Esophagus squamous epithelium (tissue), 5 donors: ENCODE measurements at places on chromosomes 5 and 9.

GRCh38 chr9:134367061-134367460 lies 40.8 kb downstream of the RXRA start:
- no peak for DNase-seq

DNA sequence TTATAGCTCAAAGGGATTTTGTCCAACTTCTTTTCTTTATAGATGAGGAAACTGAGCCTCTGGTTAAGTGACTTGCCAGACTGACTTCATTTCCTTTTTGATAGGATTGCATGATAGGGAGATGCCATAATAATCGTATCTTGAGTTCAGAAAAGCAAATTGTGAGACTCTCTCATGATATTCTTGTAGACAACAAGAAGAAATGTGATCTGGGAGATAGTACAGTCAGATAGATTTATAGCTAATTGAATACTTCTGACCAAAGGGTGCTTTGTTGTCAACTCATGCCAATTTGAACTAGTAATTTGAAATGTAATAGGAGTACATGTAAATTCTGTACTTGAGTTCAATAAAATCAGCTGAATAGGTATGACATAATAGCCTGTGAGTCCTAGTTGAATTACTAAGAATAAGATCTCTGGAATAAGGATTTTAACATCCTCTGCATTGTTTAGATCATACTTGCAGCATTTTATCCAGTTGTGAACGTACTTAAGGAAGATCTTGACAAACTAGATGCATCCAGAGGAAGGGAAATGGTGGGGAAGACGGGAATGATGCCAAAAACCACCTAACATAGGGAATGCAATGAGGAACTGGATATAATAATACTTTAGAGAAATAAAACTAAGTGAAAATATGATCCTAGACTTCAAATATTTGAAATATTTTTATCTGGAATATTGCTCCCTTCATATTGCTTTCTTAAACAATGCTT lies 25.5 kb downstream of the CWC27 start:
- no peak for DNase-seq

DNA sequence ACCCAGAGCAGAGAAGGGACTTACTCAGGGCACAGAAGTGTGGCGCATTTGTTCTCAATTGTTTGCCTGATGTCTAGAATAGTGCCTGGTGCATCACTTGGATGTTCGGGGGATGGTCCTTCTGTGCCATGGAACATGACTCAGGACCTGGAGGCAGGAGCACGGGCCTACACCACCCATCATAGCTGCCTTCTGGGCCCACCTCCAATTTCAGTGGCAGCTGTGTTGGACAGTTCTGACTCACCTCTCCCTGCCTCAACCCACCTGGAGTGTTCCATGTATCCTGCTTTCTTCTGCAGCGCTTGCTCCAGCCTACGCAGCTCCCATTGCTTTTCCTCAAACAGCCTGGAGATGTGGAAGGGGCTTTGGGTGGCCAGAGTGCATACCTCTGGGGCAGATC lies 12.5 kb upstream of the CXCL14 start:
- no peak for DNase-seq

GRCh38 chr5:90248640-90249039 lies 160.9 kb downstream of the CETN3 start:
- no peak for DNase-seq

DNA sequence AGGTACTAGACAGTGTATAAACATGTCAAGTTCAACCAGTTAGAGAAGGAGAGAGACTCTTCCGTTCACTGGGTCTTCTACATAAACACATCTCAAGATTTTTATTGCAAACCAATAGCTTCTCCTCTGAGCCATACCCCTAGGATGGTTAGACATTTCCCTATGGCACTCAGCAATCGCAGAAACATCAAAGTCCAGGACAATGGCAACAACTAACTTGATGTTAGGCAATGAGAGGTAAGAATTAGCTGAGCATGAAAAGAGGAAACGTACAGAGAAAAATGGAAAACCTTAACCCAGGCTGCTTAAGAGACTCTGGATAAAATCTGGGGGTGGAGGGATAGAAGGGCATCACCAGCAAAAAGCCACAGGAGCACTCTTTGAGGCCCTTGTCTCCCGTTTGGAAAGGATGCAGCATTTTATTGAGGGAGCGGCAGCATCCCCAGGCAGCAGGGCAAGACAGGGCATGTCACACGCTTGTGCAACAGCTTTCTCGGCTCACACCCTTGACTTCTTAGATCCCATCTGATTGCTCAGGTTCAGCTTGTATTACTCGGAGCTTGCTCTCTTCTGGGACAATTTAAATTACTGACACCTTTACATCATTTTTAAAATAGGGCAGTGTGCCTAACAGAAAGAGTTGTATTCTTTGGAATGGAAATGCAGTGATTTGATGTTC lies 8.6 kb upstream of the PSAT1 start:
- no peak for DNase-seq

DNA sequence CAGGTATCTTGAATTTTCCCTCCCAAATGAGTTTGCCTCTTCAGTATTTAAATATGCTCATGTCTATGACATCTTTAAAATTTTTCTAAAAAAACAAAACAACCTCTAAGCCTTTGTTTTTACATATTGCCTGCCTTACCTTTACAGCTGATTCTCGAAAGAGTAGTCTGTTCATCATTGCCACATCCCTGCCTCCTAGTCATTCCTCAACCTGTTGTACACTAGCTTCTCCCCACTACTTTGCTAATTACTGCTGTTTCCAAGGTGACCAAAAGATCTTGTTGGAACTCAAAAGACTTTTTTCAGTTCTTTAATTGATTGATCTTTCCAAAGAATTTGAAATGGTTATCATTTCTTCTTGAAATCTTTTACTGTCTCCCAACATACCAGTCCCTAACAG lies 1.9 kb upstream of the NADK2 start:
- DNase-seq: no peak

- no peak for DNase-seq
Measured at GRCh38 chr9:19600538-19600937, 188.3 kb downstream of the SLC24A2 start.

DNA sequence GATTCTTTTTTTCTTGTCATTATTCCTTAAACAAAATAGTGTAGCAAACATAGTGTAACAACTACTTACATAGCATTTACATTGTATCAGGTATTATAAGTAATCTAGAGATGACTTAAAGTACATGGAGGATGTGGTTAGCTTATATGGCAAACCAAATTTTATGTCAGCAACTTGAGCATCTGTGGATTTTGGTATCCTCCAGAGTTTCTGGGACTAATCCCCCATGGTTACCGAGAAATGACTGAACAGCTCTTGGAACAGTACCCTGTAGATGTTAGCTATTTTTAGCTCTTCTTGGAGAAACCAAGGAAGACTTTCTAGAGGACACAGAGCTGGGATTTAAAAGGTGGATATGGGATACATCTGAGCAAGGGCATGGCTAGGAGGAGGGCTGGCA lies 157.6 kb upstream of the KLF4 start:
- DNase-seq: no peak

DNA sequence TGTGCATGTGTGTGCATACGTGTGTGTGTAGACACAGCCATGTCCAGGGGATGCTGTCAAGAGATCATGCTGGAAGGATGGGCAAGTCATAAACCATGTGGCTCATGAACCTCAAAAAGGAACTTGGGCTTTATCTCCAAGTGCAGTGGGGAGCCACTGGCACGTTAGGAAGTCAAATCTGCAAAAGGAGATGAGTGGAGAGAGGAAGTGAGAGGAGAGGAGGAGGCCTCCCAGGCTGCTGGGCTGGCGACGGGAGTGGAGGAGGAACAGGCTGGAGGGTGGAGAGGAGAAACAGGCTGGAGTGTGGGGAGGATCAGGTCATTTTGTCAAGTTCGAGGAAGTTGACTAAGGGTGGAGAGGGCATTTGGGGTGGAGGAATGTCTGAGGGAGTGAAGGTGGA lies 29.2 kb upstream of the TIFAB start:
- DNase-seq: no peak

GRCh38 chr9:27672718-27673117 lies 99.4 kb upstream of the C9orf72 start:
- no peak for DNase-seq

DNA sequence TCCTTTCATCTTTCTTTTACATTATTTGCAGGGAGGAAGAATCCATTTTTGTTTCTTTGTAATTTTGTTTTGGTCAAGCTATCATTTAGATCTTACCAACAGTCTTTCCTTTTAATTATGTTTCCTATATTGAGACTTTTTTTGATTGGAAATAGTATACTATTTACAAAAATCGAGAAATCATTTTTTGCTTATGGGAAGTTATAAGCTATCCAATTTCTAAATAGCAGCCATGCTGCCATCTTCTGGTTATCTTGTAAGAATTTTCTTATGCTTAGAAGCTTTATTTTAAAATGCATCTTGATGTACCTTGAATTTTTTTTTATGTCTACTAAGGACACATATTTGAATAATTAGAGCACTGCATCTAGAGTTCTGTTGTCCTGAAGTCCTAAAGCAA lies 821.2 kb downstream of the PTPRD start:
- DNase-seq: no peak

DNA sequence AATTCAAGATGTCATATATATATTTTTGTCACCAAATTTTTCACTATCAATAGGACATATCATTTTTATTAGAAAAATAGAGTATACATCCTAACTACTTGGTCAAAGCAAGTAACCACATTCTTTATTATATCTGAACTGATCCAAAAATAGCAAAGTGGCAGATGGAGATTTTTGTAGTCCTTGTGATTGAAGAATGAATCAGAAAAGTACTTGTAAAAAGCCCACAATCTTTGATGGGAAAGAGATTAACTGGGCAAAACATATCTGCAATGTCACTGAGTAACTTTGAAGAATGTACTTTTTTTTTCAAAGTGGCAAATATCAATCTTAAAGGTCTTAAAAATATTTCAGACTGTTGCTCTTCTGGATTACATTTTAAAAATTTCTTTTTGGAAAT lies 1040.6 kb upstream of the SEMA6A start:
- DNase-seq: no peak
